ENCODE measurements at places on chromosomes 12 and 14.

GRCh38 chr14:39430762-39431415 lies 1.3 kb downstream of the FBXO33 start:
- no peak for DNase-seq

DNA sequence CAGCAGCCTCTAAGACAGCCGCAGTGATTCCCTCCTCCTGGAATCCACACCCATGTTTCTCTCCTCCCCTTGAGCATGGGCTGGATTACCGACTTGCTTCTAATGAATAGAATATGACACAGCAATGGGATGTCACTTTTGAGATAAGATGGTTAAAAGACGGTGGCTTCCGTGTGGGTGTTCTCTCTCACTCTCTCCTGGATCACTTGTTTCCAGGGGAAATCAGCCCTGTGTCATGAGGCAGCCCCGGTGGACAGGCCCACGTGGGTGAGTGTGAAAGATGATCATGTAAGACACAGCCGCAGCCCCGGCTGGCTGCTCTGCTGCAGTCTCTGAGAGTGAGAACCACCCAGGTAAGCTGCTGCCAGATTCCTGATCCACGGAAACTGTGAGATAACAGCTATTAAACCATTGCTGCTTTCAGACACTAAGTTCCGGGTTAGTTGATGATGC lies 10.7 kb downstream of the MOAP1 start:
- DNase-seq, result no peak

GRCh38 chr12:125049093-125049458 lies 16.2 kb upstream of the AACS start:
- DNase-seq, result no peak

- DNase-seq, result no peak
Measured at GRCh38 chr12:3081886-3082285, 4.7 kb downstream of the TSPAN9 start.

- DNase-seq, result no peak
Measured at GRCh38 chr12:104470521-104470920, 13.8 kb downstream of the CHST11 start.

- DNase-seq, result no peak
Measured at GRCh38 chr12:131507881-131508280, 203.0 kb upstream of the SFSWAP start.

DNA sequence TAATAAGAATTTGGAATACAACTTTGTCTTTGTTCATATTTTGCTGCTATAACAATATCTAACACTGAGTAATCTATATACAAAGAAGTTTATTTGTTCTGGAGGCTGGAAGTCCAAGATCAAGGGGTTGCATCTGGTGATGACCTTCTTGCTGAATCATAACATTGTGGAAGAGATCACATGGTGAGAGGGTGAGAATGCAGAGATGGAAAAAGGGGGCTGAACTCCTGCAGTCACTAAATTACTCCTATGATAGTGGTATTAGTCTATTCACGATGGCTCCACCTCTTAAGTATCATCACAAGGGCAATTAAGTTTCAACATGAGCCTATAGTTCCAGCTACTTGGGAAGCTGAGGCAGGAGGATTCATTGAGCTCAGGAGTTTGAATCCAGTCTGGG lies 4.5 kb upstream of the AKAP6 start:
- no peak for DNase-seq
